Activated naive CD4-positive, alpha-beta T cell (primary cell): ENCODE measurements at places on chromosomes 5 and 9.

DNA sequence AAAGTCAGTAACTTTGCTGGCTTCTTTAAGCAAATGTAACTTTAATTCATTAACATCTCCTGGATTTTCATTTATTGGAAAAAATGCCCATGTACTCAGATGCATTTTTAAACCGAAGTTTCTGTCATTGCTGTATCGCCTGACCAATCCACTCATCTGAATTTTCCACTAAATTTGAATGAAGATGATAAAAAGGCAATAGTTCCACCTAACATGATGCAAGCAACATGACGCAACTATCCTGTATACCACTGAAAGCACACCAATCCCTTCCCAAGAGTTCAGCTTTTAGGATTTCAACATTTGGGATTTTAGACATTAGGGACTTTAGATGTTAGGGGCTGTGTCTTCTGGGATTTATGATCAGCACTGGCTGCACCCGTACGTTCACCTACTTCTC, 215.6 kb downstream of the KIF4B start:
- DNase-seq = no peak

GRCh38 chr5:10859393-10860195, 98.6 kb upstream of the DAP start:
- DNase-seq = no peak

GRCh38 chr5:159179529-159180305, 29.6 kb downstream of the RNF145 start:
- no peak for DNase-seq

- DNase-seq = no peak
Observed at GRCh38 chr9:128677794-128678193, 11.2 kb upstream of the SET start.

DNA sequence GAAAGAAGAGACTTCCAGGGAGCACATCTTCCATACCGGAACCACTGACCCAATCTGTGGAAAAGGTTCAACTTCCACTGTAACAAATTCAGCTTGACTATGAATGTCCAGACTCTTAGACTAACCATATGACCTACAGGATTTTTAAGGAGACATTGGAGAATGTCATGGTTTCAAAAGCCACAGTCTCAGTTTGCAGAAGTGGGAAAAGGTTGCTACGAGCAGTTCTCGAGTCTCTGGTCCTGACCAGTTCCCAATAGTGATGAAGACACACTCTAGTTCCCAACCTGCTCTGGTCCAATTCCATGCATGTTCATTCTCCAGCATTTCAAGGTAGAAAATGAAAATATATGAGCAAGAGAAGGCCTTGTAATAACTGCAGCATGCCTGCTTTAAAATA, 158.0 kb downstream of the MAPKAP1 start:
- DNase-seq = no peak

- DNase-seq = no peak
Observed at GRCh38 chr5:133842846-133843611, 125.4 kb downstream of the C5orf15 start.

GRCh38 chr9:15372455-15372854, 50.2 kb upstream of the SNAPC3 start:
- no peak for DNase-seq

GRCh38 chr5:75460942-75461610, 50.4 kb downstream of the CERT1 start:
- DNase-seq = no peak

DNA sequence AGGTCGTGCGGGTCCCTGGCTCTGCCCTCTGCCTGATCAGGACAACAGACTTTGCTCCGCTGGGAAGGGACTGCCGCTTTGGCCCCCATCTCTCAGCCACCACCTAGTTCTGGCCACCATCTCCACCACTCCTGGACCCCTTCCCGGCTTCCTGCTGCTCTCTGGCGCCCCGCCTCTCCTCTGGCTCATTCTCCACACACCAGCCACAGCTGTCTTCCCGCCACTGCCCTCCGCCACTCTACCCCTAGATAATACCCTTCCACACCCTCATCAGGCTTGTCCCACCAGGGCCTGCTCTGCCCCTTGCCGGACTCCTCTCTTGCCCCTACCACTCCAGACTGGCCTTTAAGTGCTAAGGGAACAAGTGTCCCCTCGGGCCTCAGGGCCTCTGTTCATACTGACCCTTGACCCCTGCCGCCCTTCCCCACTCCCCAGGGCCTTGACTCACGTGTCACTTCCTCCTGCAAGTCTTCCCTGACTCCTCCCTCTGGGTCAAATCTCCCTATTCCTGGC, 3.0 kb upstream of the CDX1 start:
- no peak for DNase-seq

- no peak for DNase-seq
Observed at GRCh38 chr5:114325541-114325940, 36.3 kb upstream of the KCNN2 start.

DNA sequence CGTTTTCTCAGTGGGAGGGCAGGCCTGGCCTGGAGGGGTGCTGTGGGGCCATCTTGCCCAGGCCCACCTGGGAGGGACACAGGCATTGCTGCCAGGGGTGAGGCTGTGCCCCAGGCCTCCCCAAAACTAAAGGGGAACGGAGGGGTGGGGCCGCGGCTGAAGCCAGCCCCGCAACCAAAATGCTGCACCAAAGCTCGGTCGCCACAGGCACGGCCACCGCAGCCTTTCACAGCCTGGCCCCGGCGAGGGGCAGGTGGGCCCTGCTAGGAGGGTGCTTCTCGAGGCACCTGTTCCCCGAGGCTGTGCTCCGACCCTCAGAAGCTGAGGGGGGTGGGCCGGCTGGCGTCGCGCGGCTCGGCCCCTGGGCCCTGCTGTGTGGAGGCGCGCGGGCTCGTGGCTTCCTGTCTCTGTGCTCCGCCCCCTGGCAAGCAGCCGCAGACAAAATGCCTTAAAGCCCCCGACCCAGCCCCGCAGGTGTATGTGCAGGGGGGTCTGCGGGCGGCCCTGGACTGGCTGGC, 57.6 kb downstream of the JAK2 start:
- no peak for DNase-seq

GRCh38 chr9:5799314-5799713, 33.6 kb downstream of the ERMP1 start:
- no peak for DNase-seq

GRCh38 chr9:4490705-4491625, 697 bp downstream of the SLC1A1 start:
- DNase-seq = no peak

DNA sequence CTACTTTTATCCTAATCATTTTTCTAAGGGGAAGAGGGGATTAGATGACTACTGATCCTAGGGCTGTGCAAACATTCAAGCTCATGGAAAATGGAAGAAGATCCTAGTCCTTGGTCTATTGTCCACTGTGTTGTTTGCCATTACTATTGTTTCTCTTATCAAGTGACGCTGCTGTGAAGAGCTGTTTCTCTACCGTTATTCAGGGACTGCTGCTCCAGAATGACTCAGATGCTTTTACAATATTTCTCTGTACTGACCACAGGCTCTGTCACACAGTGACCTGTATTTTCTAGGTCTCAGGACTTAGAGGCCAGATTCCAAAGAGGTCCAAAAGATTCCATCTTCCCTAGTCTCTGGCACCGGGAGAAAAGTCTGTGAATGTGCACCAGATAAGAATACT, 159.5 kb upstream of the CHD1 start:
- DNase-seq = no peak

DNA sequence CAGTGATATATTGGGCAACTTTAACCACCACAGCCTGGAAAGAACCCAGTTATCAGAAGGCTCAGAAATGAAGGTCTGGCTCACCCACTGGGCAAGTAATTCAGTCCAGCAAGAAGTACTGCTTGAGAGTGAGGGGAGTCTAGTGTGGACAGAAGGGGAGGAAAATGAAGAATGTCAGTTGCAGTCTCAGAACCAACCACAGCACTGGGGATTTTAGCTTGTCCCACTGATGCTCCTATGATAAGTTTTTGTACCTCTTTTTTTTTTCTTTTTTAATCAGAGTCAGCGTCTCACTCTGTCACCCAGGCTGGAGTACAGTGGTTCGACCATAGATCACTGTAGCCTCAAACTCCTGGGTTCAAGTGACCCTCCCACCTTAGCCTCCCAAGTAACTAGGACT, 9.4 kb upstream of the CD72 start:
- DNase-seq = no peak

- no peak for DNase-seq
Observed at GRCh38 chr9:70607329-70607728, 192.9 kb upstream of the KLF9 start.

GRCh38 chr5:86748538-86749105, 130.9 kb downstream of the COX7C start:
- DNase-seq = no peak

GRCh38 chr5:150142185-150142958, 13.3 kb downstream of the PDGFRB start:
- DNase-seq = no peak

- no peak for DNase-seq
Observed at GRCh38 chr9:21904776-21905175, 89.4 kb downstream of the CDKN2A start.

GRCh38 chr5:72883850-72884249, 67.4 kb downstream of the TNPO1 start:
- DNase-seq = no peak

DNA sequence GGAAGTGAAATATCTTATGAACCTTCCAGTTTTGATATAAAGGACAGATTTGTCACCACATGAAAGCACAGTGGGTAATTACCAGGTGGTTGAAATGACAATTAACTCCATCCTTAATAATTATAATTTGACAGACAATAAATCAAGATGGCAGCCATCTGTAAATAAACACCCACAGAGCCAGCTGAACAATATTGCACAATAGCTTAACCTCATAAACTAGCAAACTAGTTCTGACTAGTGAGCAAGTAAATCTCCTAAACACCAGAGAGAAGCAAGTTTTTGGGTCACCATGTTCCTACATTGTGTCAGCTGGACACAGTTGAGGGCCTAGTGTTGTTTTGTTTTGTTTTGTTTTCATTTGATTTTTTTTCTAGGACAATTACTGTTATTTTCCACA, 577.4 kb downstream of the ACTL7B start:
- DNase-seq = no peak

- no peak for DNase-seq
Observed at GRCh38 chr9:4519604-4520003, 29.3 kb downstream of the SLC1A1 start.

DNA sequence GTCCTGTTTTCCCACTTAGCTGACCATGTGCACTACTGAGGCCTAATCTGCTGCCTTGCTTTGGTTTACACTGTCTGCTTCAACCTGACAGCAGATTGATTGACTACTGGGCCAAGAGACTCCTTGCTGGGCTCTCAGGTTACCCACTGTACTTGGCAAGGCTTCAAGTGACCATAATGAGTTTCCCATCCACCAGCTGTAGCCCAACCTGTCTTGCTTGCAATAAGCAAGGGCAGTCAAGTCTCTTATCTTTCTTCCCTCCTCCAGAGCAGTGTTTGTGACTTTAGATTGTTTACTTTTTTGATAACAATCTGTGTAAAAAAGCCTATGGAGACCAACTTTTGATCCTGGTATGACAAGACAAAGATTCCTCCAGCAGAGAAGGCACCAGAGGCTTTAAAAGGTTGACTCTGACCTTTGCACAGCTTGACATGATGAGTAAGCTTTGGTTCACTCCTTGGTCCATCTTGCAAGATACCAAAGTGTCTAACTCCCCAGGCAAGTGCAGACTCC, 912.3 kb upstream of the SEMA6A start:
- no peak for DNase-seq

GRCh38 chr5:67935908-67936566, 279.5 kb upstream of the PIK3R1 start:
- DNase-seq = no peak

DNA sequence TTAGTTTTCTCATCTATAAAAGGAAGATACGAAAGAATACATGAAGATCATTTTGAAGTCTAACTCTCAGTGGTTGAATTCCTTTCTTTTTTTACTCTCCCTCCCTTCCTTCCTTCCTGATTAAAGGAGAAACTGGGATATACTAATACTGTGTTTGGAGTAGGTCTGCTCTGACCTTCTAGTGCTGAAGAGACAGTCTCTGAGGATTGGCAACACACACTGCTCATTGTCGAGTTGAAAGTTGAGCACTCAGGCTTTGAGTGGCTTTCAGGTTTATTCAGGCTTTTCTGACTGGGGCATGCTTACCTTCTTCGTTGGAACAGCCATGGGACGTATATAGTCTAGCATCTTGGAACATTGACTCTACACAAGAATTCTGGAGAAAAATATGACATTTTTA, 86.9 kb upstream of the RPS23 start:
- no peak for DNase-seq

GRCh38 chr9:109033941-109034700, 20.8 kb upstream of the CTNNAL1 start:
- no peak for DNase-seq

- no peak for DNase-seq
Observed at GRCh38 chr5:133742431-133742988, 130.2 kb upstream of the FSTL4 start.

DNA sequence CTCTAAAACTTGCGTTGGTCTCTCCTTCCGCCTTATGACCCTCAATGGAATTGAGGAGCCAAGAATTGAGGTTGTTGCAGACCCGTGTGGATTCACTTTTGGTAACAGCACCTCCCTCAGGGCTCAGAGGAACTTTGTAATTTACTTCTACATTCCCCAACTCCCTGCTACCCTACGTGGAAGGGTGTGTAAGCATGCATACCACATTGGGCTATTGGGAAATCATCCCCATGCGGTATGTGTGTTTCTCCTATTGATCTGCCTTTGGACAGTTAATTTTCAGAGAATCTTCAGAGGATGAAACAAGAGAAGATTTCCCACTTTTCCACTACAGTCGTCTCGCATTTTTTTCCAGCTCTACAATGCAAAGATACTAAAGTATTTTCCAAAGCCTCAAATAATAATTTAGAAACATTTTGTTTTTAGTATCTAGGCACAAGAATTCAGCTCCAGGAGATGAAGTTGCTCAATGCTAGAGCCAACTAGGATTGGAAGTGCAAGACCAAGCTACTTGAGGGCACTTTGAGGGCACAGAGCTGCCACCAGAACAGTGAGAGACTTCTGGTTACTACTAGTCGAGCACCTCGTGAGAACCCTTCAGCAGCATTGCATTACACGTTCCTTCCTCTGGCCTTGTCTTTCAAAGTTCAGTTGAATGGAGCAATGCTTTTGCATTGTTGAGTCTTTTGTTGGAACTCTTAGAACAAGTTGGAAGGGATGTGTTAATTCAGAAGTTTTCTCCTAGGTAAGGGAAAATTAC, 3.4 kb downstream of the C1QTNF3 start:
- DNase-seq = no peak

DNA sequence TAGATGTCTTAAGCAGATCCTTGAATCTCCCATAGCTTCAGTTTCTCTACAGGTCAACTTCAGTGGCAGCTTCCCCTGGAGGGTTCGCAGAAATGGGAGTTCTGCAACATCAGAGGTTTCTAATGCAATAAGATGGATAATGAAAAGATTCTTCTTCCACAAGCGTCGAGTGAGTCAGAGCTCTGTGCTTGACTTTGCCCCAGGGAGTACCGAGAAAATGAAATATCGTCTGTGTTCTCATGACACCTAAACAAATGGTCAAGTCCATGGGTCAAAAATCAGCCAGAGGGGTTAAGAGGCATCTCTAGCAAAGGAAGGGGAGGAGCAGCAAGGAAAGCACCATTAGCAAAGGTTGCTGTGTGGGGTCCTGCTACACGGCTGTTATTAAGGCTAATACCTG, 3.2 kb upstream of the ADRA1B start:
- no peak for DNase-seq

- no peak for DNase-seq
Observed at GRCh38 chr5:134070725-134071613, 43.5 kb upstream of the TCF7 start.
